CD4-positive, alpha-beta T cell treated with Interleukin-2 at 100 ng/mL for 4 hours (primary cell): ENCODE measurements at places on chromosomes 2 and 18.
A peak's percentile ranks its signal among the peaks of the same experiment; 100 is the strongest.

DNA sequence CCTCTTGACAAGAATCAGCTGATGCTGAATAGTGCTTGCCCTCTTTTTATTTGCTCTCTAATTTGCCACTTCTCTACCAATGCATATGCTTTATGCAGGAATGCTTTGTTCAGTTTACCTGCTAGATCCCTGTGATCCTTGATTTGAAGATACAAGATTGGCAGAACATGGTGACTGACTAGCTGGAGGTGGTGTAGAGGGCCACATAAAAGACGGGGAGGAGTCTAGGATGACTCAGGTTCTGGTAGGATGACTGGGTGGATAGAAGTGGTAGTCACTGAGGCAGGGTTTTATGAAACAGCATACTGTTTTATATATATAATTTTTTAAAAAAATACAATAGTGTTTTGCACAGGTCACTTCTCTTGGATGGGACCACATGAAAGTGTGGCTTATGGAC is 6.3 kb upstream of the ADGRF3 start:
- peak; percentile 34 for DNase-seq

DNA sequence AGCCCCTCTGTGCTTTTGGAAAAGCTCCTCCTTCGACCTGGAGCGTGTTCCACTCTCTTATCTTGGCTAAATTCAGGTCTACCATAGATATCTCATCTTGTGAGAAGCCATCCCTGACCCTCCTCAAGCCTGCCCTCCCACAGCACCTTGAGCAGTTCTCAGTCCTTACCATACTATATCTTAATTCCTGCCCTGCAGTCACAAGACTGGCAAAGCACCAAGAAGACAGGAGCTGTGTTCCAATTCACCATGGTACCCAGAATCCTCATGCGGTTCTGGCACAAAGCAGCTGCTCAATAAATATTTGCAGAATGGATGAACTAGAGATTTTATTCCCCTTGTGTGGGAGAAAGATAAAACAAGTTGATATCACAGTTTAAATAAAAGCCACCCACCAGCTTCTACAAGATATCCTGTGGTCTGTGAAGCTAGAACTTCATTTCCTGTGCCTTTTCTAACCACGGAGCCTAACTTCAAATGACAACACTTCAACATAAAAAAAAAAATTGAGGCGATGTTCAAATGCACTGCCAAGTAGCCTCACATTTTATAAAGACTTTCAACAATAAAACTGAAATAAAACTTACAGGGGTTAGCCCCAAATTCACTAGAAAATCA is 19.5 kb downstream of the MARCHF4 start:
- peak; percentile 53 for DNase-seq

DNA sequence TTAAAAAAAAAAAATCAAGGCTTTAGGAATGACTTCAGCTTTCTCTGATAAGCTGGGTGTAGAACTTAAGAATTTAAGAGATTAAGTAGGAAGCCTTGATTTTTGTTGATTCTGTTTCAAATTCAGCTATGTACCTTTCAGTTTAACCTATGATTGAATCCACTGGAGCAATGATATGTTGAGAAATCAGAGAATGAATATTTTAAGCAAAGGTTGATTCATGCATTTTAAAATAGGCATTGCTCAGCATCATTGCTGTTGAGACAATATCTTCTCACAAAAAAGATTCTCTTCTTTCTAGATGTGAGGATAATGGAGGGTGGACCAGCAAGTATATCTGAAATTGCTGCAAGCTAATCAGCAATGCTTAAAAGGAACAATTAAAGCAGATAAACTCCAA is 109.8 kb downstream of the MAP3K20 start:
- no peak for DNase-seq

DNA sequence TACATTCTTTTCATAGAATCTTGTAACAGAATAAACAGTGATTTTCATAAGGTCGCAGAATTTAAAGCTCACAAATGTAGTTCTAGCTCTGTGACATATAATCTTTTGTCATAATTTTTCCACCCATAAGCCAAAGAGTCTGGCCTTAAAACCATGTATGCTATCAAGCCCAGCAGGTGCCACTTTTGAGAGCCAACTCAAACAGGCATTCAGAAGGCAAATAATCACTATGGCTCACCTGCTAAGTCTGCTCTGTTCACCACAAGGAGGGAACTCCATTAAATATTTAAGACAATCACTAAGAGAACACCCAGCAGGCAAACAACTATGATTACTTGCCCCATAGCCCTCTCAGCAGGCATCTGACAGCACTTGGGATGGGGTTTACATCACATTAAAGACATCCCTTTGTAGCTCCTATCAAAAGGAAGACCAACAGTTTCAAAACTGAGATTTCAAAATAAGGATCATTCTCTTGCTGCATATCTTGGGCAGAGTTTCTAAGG is 241.6 kb downstream of the PDE11A start:
- DNase-seq: no peak

DNA sequence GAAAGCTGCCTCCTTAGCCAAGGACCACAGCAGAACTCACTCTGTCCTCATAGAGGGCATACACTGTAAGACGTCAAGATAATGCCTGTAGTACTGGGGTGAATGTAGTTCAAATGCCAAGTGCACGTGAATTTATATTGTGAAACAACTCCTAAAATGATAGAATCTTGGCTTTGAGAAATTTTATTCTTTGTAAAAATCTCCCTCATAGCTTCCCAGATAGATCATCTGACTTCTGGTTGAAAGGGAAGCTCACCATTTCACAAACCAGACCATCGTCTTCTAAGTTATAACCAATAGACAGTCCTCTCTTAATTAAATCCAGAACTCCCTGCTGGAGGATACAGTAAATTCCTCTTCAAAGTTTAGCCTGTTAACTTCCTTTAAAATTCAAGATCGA is 110.9 kb upstream of the MSTN start:
- DNase-seq: no peak

DNA sequence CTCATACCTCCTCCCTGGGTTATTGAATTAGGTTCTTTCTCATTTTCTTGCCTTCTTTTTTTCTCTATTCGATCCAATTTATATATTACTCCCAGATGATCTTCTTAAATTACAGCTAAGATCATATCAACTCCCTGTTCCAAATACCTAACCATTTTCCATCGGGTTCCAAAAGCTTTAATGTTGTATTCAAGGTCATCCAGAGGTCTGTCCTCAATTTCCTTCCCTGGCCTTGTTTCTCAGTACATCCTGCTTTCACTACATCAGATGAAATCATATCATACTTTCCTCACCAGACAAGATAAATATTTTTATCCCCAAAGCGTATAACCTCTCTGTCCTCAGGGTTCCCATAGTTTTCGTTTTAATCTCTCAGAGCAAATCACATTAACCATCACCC is 36.3 kb upstream of the GREB1L start:
- DNase-seq: no peak

GRCh38 chr2:68416081-68416675 is 50.9 kb downstream of the FBXO48 start:
- no peak for DNase-seq

DNA sequence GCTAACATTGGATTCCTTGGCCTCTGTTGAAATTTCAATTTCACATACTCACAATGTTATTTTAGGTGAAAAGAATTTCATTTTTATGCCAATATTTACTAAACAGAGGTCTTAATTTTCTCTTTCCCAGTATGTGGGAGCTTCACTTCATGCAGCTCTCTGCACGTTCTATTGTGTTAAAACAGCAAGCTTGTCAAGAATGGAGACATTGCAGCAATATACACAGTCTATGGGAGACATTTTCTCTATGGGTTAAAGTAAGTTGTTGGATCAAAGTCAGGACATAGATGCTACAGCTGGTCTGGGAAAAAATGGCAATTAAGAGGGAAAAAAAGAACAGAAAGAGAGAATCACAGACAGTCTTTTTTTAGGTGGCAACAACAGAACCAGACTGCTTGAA is 70.4 kb upstream of the ARHGAP15 start:
- no peak for DNase-seq

DNA sequence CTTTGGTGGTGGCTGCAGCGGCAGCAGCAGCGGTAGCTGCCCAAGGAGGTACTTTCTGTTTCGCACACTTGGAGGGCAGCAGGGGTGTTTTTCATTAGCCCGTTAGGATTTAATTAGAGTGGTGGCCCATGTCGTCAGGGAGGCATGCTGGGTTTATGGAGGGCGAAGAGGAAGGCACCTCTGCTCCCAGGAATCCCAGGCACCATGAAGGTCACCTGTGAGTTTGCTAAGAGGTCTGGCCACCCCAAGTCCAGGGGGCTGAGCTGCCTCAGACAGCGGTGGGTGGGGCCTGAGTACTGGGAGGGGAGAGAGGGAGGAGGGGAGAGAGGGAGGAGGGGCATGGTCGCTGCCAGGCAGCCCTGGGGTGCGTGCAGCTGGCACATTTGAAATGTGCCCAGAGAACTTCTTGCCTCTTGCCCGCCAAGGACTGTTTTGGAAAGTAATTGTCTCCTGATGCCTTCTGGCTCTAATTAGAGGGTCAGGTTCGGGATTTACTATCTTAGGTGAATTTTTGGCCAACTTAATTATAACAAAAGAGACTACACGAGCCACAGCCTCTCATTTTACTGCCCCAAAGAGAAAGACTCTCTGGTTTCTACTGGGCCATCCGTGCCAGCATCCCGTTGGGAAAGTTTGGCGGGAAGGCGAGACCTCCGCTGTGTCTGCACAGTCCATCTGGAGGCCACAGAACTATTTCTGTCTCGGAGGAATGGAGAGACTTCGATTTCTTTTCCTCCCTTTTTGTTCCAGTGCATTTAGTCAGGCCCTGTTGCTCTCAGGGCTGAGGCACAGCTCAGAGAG is 62.0 kb downstream of the GLI2 start:
- no peak for DNase-seq

GRCh38 chr2:215352602-215353001 is 40.7 kb downstream of the ATIC start:
- no peak for DNase-seq

- DNase-seq: no peak
Measured at GRCh38 chr18:59742325-59743111, 45.3 kb upstream of the CCBE1 start.

DNA sequence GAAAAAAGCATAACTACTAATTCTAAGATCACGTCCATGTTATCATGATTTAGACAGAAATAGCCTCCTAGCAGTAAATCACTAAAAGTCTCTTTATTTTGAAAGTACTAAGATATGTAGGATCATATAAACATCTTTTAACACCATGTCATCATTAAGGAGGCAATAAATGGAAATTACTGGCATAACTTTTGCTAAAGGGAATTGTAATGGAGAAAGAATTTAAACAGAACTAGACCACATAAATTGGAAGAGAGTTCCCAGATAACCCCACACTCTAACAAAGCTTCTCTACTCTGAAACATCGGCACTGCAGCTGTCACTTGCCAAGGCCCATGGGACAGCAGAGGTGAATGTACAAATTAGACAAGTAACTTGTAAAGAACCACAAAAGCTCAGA is 29.5 kb downstream of the STK39 start:
- DNase-seq: no peak

GRCh38 chr2:113273027-113273551 is 5.6 kb downstream of the PAX8 start:
- peak; percentile 19 for DNase-seq

GRCh38 chr2:108833219-108833618 is 46.6 kb downstream of the CCDC138 start:
- DNase-seq: no peak

- no peak for DNase-seq
Measured at GRCh38 chr2:193693758-193694157, 1499.0 kb upstream of the TMEFF2 start.

DNA sequence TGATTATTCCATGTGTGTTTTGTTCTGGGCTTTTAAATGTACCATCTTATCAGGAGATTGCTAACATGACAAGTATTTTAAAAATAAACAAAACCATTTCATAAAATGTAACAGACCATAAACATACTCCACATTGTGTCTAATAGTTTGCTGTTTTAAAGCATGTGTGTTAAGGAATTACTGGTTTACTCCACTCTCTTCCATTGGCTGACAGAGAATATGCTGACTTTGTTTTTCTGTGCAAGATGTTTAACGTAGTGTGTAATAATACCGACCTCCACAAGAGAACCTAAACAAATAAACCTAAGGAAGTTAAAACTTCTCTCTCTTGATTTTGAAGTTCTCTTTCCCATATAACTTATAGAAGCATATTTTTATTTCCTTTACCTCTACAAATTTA is 17.0 kb upstream of the TMEM18 start:
- DNase-seq: no peak

DNA sequence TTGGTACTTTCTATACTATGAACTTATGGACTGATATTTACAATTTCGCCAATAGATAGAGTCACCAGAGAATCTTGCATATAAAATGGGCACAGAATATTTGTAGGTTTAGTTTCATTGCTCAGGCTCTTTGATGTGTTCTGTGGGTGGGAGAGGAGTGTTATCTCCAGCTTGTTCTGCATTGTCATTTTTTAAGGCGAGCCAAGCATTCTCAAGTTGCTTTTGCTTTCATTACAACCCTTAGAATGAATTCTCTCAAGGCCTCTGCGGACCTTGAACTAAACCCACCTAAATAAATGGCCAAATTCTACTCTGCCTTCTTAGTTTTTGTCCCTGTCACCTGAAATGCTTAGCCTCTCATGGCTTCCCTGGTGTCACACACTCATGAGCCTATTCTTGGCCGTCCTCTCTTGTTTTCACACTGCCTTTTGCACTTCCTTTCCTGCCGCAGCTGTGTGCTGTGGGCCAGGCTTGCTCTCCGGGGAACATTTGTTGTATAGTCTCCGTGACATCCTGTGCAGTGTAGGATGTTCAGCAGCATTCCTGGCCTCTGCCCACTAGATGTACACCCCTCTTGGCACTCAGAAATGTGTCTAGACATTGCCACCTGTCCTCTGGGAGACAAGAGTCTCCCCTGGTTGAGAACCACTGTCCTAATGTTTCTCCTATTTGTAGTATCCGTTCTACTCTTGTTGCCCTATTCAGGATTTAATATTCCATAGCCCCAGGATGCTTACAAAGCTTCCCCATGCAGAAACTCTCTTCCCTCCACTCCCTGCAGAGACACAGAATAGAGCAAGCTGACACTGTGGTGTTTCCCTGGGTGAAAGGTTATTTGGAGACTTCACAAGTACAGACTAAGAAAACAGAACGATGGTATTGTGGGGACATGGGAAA is 255.6 kb downstream of the PTPRM start:
- DNase-seq: no peak

DNA sequence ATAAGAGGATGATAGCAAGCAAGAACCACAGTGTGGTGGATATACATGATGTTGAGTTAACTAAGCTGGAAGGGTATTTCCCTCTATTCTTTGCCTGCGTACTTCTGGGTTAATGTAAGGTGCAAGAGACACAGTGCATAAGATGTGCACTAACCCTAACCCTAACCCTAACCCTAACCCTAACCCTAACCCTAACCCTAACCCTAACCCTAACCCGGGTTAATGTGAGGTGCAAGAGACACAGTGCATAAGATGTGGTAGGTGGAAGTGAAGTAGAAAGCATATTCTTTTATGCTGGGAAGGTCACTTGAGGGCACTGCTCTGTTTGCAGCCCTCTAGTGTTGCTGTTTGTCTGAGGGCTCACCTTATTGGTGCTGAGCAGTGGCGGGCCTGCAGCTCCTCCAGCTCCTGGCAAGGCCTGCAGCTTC is 181.5 kb upstream of the ITGA4 start:
- DNase-seq: peak; percentile 51

GRCh38 chr2:36397728-36398413 is 42.3 kb downstream of the CRIM1 start:
- DNase-seq: no peak
